EH (cell line): ENCODE measurements at places on chromosomes 1 and 21.

DNA sequence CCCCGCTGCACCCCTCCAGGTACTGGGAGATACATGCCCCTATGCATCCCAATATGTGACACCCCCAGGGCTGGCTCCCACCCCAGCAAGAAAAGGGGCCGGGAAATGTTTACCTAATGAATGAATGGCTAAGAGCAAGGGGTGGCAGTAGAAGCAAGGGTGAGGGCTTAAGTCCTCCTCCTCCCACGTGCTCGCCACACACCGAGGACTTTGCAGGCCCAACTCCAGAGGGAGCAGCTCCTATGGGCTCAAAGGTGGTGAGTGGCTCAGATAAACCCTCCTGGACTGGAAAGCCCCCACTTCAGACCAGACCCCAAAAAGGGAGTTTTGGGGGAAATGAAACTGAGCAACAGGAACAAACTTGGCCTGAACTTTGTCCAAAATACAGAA, 11.4 kb downstream of the SLC45A3 start:
- no peak for DNase-seq

GRCh38 chr1:184685116-184685515, 69.5 kb downstream of the EDEM3 start:
- DNase-seq, result no peak

DNA sequence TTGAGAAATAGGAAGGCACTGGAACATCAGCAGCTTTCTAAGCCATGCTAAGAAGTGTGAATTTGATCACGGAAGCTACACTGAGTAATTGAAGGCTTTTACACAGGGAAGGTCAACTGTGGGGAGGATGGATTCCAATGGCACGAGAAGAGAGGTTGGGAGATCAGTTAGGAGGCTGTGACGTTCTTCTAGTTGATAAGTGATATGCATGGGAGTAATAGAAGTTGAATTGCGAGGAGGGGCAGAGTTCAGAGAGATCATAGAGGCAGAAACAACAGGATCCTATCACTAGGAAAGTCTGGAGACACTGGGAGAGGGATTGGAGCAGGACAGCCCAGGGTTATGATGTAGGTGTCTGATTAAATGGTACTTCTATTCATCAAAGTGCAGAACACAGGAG, 16.2 kb downstream of the LMOD1 start:
- DNase-seq, result no peak

DNA sequence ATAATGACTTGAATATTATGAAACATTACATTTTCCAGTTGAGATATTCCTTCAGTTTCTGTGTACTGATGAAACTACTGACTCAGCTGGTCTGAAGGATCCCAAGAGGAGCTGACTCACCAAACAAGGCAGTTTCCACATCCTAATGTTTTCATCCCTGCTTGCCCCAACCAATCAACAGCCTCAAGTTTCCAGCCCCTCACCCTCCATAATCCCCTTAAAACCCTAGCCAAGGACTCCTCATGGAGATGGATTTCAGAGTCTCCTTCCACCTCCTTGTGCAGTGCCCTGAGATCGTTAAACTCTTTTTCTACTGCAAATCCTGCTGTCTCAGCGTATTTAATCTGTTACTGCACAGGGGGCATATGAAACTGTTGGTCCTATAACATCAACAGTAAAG, 83.1 kb upstream of the HAO2 start:
- peak; percentile 65 for DNase-seq

DNA sequence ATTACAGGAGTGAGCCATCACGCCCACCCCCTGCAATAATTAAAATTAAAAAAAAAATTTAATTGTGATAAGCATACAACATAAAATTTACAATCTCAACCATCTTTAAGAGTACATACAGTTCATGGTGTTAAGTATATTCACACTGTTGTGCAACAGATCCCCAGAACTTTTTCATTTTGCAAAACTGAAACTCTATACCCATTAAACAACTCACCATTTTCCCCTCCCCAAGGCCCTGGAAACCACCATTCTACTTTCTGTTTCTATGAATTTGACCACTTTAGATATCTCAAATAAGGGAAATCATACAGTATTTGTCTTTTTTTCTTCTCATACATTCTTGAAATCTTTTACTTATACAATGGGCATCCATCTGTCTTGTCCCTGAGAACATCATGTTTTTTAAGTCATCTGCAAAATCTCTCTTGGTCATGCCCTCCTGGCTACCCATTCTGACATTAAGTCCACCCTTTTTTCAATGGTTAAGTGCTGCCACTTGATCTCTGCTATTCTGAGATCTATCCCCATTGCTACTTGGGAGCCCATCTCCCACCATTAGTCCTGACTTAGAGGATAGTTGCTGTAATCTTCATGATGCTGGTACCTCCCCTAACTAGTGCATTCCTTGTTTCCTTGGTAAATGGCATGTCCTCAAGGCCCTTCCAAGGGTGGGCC, 39.4 kb upstream of the ZFYVE9 start:
- no peak for DNase-seq

GRCh38 chr1:235018161-235018560, 110.5 kb downstream of the TOMM20 start:
- peak; percentile 99 for DNase-seq

DNA sequence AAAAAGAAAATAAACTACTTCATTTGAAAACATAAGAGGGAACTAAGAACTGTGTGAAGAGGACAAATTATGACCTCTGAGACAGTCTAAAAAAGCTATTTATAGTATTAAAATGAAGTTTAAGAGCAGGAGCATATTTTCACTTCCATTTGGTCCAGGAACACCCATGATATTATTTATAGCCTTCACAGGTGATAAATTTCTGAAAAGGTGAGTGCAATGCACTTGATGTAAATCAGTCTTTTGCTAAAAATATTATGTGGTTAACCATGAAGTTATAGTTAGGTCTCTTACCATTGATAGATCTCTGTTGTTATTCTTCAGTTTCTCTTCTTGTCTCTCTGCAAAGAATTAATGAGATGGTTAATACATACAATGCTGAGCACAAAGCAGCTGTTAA, 14.7 kb downstream of the TMCO1 start:
- no peak for DNase-seq

DNA sequence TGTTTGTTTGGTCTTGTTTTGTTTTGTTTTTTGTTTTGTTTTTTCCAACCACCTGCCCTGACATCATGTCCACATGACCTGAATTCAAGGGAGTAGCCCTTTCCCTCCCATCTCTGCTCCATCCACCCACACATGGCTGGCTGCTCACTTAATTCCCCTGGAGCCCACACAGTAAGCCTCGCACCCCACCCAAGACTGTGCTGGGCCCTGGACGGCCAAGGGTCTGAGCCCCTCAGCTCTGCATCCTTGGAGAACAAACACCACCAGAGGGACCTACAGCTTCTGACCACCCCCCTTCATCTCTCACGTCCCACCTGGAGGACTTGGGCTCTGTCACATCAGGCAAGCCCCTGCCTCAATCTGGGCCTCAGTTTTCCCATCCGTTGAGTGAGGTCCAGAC, 39.1 kb downstream of the MATN1 start:
- no peak for DNase-seq

DNA sequence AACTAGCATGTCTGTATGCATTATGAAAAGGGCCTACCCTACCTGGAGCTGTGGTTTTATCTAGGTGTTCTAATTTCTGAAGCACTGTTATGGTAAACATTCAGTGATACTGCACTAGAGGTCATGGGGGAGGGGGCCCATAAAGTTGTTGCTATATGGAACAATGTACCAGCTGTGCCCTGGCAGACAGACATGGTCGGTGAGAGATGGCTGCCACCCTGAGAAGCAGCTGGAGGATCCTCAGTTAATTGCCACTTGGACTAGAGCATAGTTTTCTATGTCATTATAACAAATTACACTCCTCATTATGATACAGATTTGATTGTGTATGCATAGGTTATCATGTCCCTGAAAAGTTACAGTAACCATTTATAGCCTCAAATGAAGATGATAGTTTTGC, 45.4 kb downstream of the ILDR2 start:
- no peak for DNase-seq

- DNase-seq, result no peak
Measured at GRCh38 chr1:228963795-228964177, 228.5 kb downstream of the RHOU start.

DNA sequence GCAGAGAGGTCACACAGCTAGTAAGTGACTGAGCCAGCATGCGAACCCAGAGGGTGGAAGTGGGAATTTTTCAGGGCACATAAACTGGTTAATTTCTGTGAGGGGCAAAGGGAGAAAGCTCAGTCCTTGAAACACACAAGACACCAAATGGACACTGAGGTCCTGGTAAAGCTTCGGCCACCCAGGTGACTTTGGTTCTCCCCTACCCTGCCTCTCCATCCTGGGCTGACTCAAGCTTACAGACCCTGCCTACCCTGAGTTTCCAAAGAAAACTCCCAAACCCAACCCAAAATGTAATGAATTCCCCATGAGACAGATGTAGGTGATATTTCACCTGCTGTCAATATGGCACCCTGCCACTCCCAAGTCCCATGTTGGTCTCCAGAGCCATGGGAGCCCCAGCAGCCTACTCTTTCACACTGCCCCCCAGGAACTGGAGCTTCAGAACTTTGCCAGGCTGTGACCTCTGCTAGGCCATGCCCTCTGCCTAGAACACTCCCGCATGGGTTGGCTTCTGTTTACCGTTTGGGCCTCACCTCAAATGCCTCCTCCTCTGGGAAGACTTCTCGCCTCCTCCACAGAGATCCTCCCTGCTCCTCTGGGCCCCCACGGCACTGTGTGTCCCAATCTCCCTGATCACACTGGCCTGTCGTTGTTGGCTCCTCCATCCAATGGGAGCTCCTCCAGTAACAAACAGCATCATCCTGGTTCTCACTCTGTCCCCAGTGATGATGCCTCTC, 3.7 kb upstream of the LRP8 start:
- DNase-seq, result no peak

DNA sequence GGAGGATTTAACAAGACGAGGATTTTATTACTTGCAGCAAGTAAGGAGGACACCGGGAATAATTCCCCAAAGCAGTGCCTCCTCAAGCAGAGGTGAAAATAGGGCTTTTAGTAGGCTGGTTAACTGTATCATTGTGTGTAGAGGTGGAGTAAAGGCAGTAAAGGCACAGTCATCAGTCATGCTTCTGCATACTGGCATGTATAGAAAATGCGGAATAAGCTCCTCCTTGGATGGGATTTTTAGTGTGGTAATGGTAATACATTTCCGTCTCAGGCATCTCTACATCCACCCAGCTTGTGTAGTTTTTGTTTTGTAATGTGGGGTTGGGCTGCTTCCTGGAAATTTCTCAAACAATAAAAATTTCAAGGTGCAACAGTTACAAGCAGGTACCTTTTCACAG, 27.4 kb upstream of the GPR25 start:
- DNase-seq, result no peak

DNA sequence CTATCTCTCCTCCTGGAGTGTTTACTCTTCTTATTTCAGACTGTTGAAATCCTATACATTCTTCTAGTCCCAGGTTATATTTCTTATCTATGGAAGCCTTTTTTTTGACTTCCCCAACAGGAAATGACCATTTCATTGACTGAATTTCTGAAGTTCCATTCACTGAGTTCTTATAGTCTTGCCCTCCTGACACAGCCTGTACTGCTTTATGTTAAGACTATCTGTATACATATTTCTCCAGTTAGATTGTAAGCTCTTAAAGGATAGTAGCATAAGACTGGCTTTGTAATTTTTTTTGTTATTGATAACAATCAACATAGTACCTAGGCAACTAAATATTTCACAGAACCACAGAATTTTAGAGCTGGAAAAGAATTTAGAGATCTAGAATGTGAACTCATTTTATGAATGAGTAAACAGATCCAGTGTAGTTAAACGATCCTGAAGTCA, 14.9 kb upstream of the MACF1 start:
- DNase-seq, result peak; percentile 76
